ENCODE measurements at places on chromosomes 12 and 14. TPM values are rescaled to one million over a fixed set of nuclear protein-coding genes. Genes with fewer than 3 reads are reported as not detected.

The SIX6 gene
- polyA plus RNA-seq = not detected

GRCh38 chr12:116066381-116067230 lies 210.9 kb downstream of the MED13L start:
- DNase-seq = no peak

DNA sequence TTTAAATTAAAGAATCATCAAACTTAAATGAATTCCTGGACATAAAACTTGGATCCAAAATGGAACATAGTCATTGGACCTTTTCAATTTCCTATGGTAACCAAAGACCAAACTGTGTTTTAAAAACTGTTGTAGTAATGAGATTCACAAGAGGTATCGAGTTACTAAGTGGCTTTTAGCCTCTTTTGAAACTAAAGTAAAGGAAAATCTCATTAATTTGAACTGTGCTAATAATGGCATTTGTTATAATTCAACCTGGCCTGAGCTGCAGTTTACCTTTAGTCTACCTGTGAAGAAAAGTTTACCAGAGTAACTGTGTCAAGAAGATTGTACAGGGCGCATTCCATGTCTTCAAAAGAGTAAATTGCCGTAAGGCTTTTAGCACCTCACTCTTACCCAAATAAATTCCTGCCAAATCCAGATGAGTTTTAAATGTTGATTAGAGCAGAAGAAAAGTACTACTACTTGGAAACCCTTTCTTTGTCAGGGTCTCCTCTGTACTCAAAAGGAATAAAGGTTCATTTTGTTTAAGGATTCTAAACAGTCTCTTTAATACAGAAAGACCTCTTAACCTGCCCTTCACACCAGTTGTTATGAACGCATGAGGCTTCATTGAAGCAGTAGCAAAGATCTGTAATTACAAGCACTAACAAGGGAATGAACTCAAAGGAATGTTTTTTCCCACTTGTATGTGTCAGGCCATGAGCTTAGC lies 17.1 kb upstream of the MED13L start:
- DNase-seq = no peak

GRCh38 chr12:92929983-92930382 lies 888 bp upstream of the EEA1 start:
- no peak for DNase-seq

DNA sequence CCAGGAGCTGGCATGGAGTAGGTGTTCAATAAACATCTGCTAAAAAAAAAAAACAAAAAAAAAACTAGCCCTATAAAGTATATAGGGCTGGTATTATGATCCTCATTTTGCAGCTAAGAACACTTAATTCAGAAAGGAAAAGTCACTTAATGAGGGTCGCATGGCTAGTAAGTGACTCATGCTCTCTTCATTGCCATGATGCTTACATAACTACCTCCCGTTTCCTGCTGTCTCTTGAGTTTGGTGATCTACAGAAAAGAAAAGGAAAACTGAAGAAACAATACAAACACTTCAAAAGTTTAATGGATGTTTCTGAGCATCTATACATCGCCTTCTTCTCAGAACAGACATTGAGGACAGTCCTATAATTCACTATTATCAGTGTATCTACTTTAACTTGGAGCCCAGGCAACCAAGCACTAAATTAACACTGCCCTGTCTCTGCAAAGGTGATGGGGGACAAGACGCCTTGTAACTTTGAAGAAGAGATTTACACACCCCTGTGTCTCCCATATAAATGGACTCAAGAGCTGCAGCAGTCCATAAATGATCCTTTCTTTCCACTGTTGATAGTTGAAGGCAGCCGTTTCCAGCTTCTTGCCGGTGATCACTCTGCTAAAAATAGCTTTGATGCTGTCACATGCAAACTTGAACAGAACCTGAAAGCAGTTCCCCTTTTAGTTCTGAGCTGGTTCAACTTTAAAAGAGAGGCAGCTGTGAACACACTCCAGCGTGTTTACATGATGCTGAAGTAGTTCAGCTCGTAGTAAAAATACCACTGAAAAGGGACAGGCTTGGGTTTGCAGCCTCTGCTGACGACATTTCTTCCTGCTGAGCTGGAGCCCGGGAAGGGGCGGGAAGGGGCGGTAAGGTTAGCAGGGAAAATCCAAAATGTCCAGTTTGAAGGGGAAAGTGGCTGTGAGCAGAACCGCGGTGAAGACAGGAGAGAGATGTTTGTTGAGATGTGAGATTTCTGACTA lies 113.3 kb downstream of the FOXN3 start:
- DNase-seq = peak; percentile 91

GRCh38 chr12:94603434-94604365 lies 46.7 kb downstream of the TMCC3 start:
- DNase-seq = no peak

DNA sequence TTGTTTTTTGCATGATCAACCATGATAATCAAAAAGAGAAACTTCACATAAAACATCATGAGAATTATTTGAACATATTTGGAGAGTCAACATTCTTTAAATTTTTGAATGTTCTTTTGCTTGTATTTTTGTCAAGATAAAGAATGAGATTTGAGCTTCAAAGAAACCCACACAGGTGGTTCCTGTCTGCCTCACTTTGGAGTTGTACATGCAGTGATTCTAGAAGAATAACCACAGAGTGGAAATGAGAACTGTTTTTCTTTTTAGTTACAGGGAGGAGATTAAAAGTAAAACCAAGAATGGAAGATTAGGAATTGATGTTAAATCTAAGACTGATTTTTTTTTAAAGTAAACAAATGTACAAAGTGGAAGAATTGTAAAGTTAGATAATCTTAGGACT lies 2.3 kb upstream of the ZNF705A start:
- DNase-seq = no peak

The LHX5 gene
- not detected for polyA plus RNA-seq

The AQP5 gene
- polyA plus RNA-seq = 0.09 TPM

The TAS2R42 gene
- not detected for polyA plus RNA-seq

- no peak for DNase-seq
Observed at GRCh38 chr14:77844802-77845201, 44.9 kb downstream of the ADCK1 start.

DNA sequence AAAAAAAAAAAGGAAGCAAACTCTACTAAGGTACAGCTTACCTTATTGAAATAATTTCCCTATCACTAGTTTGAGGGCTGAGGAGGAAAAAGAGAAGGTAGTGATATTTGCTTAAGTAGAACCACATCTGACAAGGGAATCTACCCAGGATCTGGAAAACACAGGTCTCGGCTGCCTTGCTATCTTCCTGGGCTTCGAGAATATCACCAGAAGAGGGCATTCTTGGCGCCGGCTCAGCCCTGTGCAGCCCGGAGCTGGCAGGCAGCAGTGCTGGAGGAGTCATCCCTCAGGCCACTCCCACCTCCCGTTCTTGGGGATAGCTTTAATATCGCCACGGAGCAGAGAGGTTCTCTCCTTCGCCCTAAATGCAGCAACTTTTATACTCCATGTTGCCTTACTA lies 1181.2 kb downstream of the VRK1 start:
- peak; percentile 89 for DNase-seq

DNA sequence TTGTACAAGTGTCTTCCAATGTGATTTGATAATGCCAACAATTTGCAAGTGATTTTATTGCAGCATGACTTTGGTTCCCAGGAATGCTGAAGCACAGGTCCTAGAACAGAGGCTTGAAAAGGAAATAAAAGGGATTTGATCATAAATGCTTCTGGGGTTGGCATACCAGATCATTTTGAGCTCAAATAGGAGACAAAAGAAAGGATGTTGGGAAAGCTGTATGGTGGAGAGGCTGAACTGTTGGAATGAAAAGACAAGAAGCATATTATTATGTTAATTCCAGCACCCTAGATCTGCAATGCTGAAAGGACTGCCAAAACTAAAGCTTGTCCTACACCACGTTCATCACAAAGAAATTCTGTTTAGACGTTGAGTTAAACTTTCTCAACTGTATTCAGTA lies 143.1 kb downstream of the BICD1 start:
- DNase-seq = no peak

DNA sequence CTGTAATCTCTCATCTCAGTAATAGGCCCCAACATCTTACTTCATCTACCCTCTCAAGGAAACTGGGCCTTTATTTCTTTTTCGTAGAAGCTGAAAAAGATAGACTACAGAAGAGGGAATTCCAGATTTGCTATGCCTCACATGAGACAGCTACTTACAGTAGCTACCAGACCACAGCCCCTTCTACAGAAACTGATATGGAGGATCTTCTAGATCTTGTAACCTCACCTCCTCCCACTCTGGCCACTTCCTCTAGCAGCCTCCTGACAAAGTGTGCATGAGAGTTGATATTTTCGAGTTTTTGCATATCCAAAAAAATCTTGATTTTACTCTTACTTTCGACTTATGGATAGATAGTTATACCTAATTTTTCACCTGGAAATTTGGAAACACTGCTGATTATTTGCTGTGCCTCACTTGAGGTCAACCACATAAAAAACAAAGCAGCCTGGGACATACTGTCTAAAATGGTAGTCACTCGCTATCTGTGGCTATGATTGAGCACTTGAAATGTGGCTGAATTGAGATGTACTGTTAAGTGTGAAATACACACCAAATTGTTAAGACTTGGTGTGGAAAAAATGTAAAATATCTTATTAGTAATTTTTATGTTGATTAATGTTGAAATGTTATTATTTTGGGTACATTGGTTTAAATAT lies 86.3 kb upstream of the NID2 start:
- DNase-seq = no peak

GRCh38 chr14:70156592-70156991 lies 32.2 kb downstream of the SLC8A3 start:
- no peak for DNase-seq

- DNase-seq = peak; percentile 48
Observed at GRCh38 chr12:1830401-1830845, 10.1 kb downstream of the LRTM2 start.

GRCh38 chr14:92103363-92103989 lies 2.9 kb downstream of the ATXN3 start:
- DNase-seq = no peak

GRCh38 chr12:108400481-108400880 lies 61.4 kb upstream of the CMKLR1 start:
- DNase-seq = no peak

The RIMBP2 gene
- under 0.01 TPM for polyA plus RNA-seq

Data from sigmoid colon (tissue), 7 donors.